ENCODE measurements at places on chromosomes 16 and 17. TPM values are rescaled to one million over a fixed set of nuclear protein-coding genes. Genes with fewer than 3 reads are reported as not detected.

TPSD1 gene
- not detected for total RNA-seq

SYT17 gene
- total RNA-seq: 7.2 TPM

CDRT15L2 gene
- total RNA-seq: not detected

ITGB3 gene
- total RNA-seq: 0.47 TPM

ASPHD1 gene
- total RNA-seq: 4.5 TPM

KRT33B gene
- not detected for total RNA-seq

PPY gene
- not detected for total RNA-seq

HOXB3 gene
- not detected for total RNA-seq

PTX4 gene
- total RNA-seq: not detected

ABAT gene
- 7.9 TPM for total RNA-seq

FBXW10B gene
- not detected for total RNA-seq

NAGS gene
- 1.8 TPM for total RNA-seq

MRPL38 gene
- 57.4 TPM for total RNA-seq

Measured in neural progenitor cell (in vitro differentiated cells).